Activated CD8-positive, alpha-beta memory T cell treated with anti-CD3 and anti-CD28 coated beads, Interleukin-2, amount 50 U/mL, for 48 hours (primary cell): ENCODE measurements at places on chromosomes 4 and X.

DNA sequence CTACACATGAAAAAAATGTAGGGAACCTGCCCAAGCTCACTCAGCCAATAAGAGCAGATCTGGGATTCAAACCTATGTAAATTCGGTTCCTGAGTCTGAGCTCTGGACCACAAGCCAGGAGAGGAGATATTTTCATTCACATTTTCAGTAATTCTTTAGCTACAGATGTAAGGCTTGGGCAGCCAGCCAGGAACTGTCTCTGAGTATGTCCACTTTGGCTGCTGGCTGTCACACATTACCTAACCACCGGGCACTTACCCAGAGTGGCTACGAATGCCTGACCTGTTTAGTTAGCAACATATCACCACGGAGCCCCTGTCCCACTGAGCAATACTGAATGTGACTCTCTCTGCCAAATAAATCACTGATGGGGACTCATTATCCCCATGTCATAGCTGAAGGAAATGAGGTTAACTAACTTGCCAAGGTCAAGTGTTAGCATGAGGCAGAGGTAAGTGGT lies 15.3 kb downstream of the USP46 start:
- DNase-seq: no peak

DNA sequence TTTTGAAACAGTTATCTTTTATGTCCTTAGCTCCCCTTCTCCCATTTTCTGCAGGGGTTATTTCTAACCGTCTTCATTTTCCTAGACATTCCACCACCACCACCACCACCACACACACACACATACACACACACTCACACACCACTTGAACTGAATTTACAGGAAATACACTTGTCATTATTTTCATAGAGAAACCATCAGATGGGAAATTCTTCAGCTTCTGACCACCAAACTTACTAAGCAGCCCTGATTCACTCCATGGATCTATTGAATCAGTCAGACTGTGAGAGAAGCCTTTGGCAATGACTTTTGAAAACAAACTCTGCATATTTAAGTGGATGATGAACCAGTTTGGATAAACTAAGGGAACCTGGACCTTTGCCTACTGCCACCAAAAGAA lies 210.1 kb upstream of the NHS start:
- no peak for DNase-seq

DNA sequence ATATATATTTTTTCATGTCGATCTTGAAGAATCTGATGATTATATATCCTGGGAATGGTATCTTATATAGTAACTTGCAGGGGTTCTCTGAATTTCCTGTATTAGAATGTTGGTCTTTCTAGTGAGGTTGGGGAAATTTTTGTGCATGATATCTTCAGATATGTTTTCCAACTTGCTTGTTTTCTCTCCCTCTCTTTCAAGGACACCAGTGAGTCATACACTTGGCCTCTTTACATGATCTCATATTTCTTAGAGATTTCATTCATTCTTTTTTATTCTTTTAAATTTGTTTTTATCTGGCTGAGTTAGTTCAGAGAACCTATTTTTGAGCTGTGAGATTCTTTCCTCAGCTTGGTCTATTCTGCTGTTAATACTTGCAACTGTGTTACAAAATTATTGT lies 27.2 kb upstream of the C4orf17 start:
- no peak for DNase-seq

DNA sequence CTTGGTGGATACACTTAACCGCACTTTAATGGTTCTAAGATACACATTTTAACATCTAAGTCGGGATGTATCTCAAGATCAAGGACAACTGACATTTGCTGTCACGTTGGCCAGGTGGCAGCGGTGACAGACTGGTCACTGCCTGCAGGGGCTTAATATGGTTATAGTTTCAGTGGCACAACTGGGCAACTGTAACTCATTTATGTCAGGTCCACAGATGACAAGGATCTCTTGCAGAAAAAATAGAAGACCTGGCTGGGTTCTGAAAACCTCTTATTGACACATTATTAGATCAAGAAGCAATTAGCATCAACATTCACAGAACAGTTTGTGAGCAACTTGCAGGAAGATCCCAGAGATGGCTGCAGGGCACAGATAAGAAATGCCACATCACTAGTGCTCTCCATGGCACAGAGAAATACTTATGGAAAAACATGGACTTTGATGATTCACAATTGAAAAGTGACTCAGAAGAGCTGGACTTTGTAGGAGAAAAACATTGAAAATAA lies 99.6 kb upstream of the SORBS2 start:
- DNase-seq: no peak

DNA sequence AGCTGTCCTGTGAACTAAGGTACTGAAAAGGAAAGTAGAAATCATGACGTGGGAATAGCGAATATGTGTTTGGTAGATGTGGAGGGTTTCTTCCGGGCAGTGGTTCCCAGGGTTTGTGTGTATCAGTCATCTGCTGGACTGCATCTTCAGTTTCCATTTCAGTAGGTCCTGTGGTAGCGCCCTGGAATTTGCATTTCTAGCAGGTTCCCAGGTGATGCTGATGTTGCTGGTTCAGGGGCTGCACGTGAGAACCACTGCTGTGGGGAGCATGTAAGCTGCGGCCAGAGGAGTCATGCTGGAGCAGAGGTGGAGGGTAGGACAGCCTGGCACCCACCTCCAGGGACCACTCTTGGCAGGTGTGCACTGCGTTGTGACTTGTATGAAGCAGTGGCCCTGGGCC lies 47.1 kb downstream of the ARHGAP10 start:
- DNase-seq: no peak

DNA sequence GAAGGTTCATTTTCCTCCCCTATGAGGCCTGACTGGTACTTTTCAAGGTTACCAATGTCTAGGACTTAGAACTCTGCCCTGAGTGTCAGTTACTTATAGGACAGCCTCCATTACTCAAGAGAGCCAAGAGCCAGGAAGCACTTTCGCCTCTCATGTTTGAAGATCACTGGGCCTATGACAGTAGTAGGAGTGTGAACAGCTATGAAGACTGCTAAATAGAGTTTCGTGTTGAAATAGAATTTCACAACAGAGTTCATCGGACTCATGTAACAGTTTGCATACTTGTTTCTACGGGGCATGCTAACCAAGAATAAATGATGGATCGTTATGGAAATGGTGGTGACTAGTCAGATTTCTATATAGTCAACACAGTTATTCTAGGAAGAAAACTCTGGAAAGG lies 97.8 kb upstream of the GPC4 start:
- no peak for DNase-seq

DNA sequence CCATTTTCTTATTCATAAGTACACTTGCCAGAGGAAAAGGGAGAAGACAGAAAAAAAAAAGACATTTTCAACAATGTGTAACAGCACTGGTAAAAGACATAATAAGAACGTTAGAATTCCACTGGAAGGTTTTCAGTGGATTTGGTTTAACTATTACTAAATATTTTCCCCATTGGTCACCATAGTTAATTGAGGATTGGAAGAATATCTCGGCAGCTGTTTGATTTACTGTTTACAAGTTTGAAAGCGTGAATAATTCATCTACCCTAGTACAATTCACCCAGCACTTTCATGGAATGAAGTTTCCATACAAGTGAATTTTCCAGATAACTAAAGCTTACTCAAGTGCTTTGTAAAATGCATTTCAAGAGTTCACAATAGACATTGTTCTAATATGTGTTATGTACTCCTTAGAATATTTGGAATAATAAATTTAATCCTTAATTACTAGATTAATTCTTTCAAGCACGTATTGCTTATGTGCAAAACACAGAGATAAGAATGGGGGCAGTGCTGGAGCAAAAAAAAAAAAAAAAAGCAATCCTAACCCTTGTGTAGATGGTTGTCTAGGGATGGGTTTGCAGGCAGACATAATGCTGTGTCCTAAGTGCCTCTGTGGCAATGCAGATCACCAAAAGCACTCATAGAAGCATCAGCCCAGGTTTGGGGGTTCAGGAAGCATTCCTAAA lies 57.1 kb downstream of the ENPEP start:
- no peak for DNase-seq

GRCh38 chr4:154606728-154607723 lies 5.4 kb downstream of the FGG start:
- no peak for DNase-seq

GRCh38 chrX:71919431-71919830 lies 8.8 kb downstream of the NHSL2 start:
- no peak for DNase-seq

DNA sequence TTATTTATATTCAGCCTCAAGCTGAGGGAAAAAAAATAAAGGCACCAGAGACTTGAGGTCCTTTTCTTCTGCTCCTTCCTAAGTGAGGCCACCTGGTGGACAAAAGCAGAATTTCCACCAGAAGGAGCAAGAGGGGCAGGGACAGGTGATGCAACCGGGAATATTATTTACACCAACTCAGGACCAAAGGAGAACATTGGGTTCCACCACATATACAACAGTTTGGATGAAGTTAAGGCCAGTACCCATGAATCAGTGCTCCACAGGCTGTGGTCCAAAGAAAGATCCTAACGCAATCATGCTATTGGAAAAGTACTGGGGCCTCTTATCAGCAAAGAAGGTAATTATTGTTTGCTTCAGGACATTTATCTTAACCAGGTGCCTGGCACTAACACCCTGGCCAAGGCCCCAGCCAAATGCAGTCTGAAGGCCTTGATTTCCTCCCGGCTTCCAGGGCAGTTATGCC lies 57.4 kb downstream of the TSC22D3 start:
- DNase-seq: peak; percentile 72

DNA sequence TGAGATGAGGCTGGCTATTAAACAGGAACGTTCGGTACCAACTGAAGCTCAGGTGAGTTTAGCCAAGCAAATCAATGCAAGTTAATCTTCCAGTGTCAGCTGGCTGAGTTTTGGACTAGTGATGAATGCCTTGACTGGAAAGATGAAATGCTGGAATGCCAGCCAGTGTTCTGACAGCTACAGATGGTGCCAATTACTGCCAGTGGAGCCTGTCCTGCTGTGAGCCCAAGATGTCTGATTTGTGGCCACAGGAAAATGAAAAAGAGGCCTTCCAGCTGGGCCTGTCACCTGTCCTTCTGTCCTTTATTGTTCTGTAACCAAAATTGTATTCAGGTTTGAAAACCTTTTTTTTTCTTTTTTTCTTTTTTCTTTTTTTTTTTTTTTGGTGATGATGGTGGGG lies 223.1 kb downstream of the AFF2 start:
- no peak for DNase-seq

DNA sequence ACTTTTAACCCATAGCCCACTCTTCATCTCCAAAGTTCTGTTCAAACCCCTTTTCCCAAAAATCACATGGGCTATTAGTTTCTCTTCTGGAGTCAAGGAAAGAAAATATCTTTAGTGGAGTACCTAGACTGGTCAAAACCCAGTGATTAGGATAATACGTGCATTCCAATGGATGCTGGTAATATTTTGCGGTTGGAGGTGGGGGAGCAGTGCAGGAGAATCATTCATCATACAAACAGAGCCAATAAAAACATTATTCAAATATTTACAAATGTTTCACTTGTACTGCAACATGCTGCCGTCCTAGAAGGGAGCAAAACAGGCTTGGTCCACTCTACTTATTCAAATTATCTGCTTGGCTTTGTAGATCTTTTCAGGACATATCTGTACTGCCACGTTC lies 57.2 kb upstream of the RAB9B start:
- no peak for DNase-seq

- peak; percentile 88 for DNase-seq
Observed at GRCh38 chr4:40199999-40200874, 3.4 kb downstream of the RHOH start.

GRCh38 chr4:37528166-37528885 lies 157.8 kb downstream of the RELL1 start:
- DNase-seq: no peak

DNA sequence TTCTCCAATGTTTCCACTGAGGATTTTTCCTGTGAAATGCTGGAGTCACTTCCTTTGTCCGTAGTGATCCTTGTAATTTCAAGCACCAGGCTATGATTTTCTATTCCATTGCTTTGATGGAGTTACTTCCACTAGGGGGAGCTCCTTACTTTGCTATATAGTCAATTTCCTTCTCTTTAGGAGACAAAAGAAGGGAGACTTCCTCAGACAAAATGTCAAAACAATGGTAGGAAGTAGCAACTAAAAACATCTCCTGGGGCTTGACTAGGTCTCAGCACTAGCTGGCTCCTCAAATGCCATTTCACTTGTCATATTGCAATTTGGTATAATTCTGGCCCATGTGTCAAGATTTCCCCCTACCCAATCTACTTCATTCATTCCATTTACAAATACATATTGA lies 24.1 kb downstream of the ZCCHC12 start:
- DNase-seq: no peak

- no peak for DNase-seq
Observed at GRCh38 chr4:921830-922331, 10.2 kb downstream of the GAK start.

- DNase-seq: no peak
Observed at GRCh38 chrX:105328773-105329172, 108.3 kb upstream of the TEX13A start.

DNA sequence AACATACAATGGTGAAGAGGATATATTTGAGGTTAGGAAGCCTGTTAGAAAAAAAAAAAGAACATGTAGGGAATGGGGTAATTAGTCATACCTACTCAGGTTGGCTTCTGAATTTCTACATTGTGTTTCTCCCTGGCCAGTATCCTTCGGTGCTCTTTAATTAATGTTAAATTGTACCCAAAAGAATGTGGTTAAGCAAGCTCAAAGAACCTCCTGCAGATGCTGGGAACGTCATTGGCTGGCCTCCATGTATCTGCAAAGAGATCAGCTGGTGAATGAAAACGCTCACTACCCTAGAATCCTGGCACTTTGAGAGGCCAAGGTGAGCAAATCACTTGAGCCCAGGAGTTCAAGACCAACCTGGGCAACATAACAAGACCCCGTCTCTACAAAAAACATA lies 942.3 kb upstream of the PRKX start:
- DNase-seq: no peak

DNA sequence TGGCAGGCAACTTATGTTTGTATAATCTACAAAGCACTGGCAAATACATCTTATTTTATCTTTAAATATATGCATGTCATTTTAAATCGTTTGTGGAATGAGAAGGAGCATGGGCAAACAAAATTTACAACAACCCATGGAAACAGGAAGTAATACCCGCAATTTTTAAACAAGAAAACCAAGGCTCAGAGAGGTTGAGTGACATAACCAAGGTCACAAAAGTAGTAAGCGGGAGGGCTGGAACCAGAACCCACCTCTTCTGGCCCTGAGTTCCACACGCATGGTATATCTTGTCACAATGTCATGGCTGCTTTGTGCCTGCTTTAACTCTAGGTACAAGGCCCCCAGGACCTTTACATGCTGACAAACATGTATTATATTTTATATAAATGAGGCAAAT lies 52.9 kb downstream of the SLC7A11 start:
- DNase-seq: no peak
